ENCODE measurements at places on chromosomes 6 and 20.

- no peak for DNase-seq
Measured at GRCh38 chr6:44399991-44400390, 12.5 kb downstream of the CDC5L start.

- DNase-seq: no peak
Measured at GRCh38 chr6:18306977-18307376, 42.6 kb upstream of the DEK start.

GRCh38 chr20:58097429-58097828 is 131.0 kb downstream of the ANKRD60 start:
- no peak for DNase-seq

DNA sequence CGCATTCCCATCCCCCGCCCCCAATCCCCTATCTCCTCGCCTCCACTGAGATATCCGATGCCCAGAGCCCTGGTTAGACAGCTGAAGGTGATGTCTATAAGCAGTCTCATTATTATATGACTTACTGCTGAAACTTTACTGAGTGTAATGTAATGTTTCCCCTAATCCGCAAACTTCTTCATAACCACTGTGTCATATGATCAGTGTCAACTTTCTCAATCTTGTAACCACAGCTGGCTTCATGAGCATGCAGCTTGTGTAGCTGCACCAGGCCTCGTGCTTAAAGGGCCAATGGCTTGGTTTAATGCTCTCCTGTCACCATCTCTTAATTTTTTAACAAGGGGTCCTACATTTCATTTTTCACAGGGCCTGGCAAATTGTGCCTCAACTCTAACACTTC is 8.1 kb downstream of the ASIP start:
- no peak for DNase-seq

DNA sequence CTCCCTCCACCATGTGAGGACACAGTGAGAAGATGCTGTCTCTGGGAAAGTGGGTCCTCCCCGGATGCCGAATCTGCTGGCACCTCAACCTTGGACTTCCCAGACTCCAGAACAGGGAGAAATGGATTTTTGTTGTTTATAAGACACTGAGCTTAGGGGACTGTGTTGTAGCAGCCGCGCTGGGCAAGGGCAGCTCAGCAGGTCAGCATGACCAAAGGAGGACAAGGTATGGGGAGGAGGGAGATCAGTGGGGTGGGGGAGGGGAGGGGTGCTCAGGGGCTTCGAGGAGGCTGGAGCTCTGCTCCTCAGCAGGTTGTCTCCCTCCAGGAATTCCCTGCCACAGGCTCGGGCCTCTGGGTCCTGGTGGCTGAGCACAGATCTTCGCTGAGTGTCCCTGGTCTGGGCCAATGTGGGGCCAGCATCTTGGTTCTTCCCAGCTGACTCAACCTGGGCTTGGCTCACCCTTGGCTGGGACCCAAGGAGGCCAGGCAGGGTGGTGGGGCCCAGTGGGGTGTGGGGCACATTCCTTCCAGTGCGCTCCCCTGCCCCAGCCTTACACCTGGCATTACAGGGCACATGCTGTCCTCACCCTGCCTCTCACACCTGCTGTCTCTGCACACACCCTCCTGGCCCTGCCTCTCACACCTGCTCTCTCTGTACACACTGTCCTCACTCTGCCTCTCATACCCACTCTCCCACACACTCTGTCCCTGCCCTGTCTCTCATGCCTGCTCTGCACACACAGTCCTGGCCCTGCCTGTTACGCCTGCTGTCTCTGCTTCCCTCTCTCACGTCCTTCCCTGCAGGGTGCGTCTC is 107.3 kb downstream of the SYCP2 start:
- no peak for DNase-seq

DNA sequence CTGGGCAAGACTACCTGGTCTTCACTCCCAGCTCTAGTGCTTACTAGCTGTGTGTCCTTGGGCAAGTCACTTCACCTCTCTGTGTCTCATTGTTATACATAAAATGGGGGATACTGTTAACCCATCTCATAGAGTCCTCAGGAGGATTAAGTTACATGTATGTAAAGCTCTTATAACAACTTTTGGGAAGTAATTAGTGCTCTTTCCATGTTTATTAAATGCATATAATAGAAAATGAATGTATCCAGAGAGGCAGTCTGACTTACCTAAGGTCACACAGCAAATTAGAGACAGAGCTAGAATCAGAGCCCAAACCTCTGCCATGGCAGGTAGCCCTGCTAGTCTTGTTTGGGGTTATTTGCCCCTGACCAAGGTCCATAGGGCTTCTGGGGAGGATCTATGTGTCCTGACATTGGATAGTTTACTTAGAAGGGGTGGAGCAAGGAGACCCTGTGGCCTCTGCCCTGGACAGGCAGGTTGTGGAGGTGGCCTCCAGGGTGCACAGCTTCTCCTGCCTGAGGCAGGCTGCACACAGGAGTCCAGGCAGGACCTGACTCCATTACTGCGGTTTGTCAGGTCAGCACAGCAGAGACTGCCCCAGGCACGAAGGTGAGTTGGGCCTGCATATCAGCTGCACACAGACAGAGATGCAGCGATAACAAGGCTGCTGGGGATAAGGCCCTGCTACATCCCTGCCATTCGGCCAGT is 8.4 kb upstream of the MAPK13 start:
- DNase-seq: no peak

- no peak for DNase-seq
Measured at GRCh38 chr6:11514672-11515071, 22.9 kb upstream of the TMEM170B start.

DNA sequence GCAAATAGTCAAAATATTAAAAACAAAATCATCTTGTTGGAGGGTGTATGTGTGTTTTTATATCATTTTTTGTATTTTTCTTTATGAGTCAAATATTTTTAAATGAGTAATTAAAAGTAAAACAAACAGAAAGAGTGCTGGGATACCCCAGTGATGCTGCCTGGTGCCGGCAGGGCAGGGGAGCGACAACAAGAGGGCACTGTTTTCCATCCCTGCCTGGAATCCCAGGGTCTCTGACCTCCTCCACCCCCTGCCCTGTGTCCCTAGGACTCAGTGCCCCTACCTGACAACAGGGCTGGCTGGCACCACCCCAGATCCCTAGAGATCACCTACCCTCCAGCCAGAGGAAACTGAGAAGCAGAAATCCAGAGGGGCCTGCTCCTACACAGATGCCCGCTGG is 41.9 kb upstream of the HMGA1 start:
- no peak for DNase-seq

DNA sequence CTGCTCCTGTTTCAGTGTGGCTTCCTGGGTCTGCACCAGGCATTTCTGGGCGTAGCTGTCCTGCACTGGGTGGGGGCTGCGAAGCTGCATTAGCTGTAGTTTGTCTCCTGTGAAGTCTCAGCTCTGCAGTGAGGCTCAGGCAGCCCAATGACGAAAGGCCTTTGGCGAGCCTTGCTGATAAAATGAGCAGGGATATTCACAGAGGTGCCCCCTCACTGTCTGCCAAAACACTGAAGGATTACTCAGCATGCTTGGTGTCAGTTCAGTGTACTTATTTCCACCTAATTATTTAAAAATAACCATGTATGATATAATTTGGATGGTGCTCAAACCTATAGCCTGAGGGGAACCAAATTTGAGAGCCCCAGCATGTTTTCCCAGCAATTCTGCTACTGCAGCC is 73.5 kb downstream of the ECT2L start:
- no peak for DNase-seq

- no peak for DNase-seq
Measured at GRCh38 chr6:99253271-99253670, 96.2 kb downstream of the FAXC start.

DNA sequence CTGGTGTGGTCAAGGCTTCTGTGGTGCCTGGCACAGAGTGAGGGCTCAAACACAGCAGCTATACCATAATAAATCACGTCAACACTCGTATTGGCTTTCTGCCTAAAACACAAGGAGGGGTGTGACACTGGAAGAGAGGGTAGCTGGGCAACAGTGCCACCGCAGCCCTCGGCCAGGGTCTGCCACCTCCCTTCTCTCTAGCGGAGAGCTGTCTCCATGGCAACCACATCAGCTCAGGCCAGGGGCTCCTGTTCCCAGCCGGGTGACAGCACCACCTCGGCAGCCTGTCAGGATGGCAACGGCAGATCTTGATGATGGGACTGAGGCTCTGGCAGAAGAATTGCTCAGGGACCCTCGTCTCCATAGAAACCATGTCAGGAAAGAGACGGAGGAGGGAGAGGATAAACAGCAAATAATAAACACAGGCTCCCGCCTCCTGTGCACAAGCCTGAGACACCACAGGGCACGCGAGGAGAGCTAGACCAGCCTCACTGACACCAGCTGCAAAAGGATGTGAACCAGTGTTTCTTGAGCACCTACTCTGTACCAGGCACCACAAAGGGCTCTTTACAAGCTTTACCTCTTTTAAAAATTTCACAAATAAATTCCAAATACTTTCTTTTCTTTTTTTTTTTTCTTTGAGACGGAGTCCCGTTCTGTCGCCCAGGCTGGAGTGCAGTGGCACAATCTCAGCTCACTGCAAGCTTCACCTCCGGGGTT is 50.4 kb upstream of the TLDC2 start:
- DNase-seq: no peak

DNA sequence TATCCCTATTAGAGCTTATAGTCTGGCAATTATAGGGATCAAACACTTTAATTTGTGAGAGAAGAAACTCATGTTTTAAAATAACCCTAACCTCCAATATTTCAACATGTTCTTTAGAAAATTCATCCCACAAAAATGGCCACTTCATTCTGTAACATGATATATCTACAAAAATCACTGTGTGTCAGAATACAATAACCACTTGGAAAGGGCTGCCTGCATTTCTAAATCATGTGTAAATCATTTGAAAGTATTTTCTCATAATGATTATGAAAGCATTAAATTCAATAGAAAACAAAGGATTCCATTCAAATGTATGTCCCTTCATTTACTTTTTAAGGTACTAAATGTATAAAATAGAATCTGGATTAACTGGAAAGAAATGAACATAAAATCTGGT is 101.4 kb upstream of the NHSL1 start:
- no peak for DNase-seq

DNA sequence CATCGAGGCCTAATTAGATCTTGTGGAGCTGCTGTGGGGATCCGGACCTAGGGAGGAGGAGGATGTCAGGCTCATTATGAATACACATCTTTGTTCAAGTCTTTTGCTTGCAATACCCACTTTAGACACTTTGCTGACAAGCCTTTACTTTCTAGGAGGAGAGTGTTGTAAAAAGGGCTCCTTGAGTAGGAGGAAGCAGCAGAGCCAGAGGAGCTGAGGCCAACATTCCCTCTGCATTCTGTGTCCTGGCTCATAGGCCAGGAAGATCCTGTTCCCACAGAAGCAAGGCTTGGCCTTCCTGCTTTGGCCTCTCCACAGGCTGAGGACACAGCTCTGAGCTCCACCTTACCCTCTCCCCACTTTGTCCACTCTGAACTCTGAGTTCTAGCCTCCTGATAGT is 67.1 kb downstream of the TPD52L1 start:
- no peak for DNase-seq

GRCh38 chr6:134469702-134470456 is 152.0 kb upstream of the SGK1 start:
- DNase-seq: no peak

DNA sequence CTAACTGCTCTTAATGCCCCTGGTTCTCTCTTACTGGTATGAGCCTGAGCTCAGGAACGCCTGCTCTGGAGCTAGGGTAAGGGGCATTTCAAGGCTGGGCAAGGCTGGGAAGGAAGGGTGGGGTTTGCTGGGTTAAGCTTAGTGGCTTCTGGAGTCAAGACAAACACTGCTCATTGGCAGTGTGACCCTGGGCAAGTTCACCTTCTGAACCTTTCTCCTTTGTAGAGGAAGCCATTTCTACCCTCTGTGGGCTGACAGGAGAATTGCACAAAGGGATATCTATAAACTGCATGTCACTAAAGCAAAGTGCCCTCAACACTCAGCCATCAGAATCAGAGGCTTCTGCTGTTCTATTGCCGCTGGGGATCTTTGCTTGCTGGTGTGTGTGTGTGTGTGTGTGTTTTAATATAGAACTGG is 20.3 kb upstream of the LRRN4 start:
- no peak for DNase-seq

GRCh38 chr6:66838764-66839163 is 1131.7 kb upstream of the EYS start:
- DNase-seq: no peak

GRCh38 chr6:64280569-64280968 is 645.0 kb downstream of the PHF3 start:
- no peak for DNase-seq

DNA sequence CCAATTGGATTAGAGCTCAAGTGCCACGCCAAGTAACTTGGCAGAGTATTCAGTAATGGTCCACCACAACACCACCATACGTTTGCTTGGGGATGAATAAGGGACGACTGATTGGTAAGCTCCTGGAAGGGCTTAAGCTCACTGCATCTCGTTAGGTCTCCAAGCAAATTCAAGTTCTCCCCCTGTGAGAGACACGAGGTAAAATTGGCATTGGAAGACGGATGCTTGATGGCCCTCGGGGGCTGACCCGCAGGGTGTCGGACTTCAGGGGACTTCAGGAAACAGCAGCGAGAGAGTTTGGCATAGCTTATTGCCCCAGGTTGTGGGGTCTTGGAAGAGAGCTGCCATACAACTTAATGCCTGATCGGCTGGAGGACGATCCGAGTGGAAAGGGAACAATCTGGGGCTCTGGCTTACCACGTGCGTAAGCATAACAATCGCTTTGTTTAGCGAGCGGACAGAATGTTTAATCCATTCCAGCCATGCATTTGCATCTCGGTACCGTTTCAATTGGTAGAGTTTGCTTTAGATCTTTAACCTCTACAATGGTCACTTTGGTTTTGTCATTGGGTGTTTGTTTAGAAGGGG is 4.8 kb upstream of the ZNFX1 start:
- DNase-seq: no peak

- DNase-seq: no peak
Measured at GRCh38 chr6:146856296-146856695, 257.5 kb downstream of the ADGB start.

DNA sequence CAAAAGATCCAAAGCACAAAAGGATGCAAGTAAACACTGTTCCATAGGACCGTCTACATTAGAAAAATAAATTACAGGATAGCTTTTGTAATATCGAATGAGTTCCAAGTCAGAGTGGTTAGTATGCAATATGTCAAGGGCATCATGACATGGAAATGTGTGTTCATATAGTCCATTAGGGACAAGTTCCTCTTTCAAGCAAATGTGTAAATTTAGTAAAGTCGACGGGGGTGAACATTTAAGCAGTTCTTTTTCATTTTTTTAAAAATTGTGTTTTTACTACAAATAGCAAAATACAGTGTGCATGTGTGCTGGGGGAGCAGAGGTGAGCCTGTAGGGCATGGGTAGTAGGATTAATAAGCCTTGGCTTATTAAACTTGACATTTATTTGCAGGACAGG is 359.0 kb downstream of the ESR1 start:
- DNase-seq: no peak

- no peak for DNase-seq
Measured at GRCh38 chr6:133991096-133991593, 38.1 kb downstream of the TBPL1 start.
